NCI-H524 (cell line): ENCODE measurements at places on chromosomes 1 and 21.
A peak's percentile ranks its signal among the peaks of the same experiment; 100 is the strongest.

GRCh38 chr21:46171585-46171984 lies 12.7 kb downstream of the SPATC1L start:
- no peak for DNase-seq

DNA sequence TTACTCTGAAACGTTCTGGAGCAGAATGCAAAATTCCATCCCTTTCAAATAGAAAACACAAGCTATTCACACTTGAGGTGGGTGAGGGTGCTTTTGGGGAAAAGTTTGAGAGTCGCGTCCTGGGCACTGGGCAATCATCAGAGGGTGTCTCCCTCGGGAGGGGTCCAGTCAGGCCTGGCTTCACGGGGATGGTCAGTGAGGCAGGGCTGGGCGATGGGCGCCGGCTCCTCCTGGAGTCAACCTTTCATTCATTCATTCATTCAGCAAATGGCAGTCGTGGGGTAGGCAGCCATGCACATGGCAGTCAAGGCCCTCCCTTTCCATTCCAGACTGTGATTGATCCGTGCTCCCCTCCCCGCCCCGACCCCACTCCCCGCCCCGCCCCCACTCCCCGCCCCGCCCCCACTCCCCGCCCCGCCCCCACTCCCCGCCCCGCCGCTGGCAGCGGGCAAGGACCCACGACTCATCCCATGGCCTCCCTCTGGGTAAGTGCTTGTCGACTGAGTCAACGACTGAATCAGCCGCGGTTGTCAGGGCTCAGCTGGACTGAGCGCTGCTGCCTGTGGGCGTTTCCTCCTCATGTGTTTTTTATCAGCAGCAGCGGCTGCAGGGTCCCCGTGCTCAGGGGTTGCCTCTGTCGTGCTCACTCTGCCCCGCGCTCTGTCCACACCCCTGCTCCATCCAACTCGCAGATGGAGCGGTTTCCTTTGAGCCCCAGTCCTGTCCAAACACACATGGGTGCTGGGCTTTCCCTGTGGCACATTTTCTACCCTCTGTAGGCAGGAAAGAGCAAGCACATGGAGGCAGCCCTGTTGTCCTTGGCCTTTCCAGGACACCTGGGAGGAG lies 12.5 kb upstream of the SPSB1 start:
- DNase-seq: no peak

DNA sequence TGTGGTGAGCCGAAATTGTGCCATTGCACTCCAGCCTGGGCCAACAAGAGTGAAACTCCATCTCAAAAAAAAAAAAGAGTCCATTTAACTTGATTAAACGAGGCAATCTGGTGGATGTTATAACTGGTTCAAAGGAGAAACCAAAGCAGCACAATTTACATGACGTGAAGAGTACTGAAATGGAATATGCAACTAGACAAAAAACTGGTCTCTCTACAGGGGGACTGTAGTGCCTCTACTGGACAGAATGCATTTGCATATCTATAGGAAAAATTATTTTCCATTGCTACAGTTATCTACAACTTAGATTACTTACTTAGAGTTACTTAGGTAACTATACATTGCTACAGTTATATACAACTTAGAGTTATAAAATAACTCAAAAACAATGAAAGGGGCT lies 2.7 kb upstream of the CAPN2 start:
- DNase-seq: no peak

GRCh38 chr1:180586671-180587155 lies 27.9 kb downstream of the OVAAL start:
- no peak for DNase-seq

GRCh38 chr1:150477733-150478132 lies 9.5 kb upstream of the TARS2 start:
- no peak for DNase-seq

DNA sequence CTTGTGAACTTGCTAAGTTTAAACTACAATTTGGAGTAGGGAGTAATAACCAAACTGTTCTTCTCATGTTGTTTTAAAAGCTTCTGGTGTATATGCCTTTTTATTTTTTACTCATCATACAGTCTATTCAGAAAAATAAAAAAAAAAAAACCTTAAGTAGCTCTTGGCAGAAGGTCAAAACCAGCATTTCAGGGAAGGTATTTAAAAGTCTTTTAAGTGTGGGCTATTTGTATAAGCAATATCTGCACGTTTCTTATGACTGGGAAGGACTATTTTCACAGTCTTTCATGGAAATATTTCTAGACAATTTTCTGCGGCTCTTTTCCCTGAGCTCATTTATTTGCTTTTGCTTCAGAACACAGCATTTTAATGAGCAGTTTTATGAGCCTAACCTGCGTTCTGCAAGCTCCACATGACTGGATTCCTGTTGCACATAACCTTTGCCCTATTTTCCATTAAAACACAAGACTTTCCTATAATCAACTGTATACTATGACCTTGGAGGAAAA lies 60.9 kb upstream of the C1orf105 start:
- no peak for DNase-seq

DNA sequence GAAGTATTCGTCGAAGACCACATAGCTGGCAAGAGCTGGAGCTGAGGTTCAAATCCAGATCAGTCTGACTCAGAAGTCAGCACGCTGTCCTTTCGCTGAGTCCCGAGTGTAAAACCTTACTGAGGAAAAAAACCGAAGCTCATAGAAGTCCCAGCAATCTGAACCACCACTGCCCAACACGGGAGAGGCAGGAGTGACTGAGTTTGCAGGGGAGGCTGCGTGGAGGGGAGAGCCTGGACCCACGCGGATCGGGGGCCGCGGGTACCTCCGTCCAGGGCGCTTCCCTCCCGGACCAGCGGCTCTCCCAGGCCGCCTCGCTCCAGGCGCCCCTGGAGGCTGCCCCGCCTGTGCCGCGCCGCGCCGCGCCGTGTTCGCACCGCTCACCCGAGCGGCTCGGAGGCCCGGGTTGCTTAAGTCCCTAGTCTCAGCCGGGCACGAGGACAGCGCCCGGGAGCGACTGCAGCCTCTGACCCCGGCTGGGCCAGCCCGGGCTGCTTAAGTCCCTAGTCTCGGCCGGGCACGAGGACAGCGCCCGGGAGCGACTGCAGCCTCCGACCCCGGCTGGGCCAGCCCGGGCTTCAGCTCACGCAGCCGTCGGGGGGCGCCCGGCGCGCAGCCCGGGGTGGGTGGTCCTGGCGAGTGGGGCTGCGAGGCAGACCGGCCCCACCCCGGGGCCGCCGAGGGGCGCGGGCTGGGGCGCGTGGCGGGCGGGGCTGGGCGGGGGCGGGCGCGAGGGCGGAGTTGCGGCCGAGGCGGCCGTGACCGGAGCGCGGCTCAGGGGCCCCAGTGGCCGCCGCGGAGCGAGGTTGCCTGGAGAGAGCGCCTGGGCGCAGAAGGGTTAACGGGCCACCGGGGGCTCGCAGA lies at the start of gene ADAMTSL4:
TSS of gene ADAMTSL4 (plus strand) at position 777 of the 864 bp plus-strand sequence. CDS start 2,881 bp downstream, outside the sequence.
- peak; percentile 46 for DNase-seq

GRCh38 chr1:234827656-234828055 lies 217.7 kb upstream of the IRF2BP2 start:
- no peak for DNase-seq

DNA sequence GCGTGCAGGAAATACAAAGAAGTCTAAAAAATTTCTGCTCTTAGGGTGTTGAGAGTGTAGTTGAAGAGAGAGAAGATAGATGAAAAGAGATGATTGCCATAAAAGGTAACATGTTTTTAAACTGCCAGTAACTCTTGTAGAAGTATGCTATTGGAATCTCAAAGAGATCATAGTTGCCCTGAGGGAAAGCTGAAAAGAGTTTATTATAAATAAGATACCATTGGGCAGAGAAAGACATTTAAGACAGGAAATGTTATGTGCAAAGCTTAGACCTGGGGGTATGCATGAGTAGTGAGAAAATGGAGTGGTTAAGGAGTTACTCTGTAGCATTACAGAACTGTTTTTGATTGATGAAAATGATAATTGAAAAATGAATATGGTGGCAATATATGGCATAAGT lies 17.6 kb downstream of the GABPA start:
- no peak for DNase-seq

- no peak for DNase-seq
These were observed 128.7 kb upstream of the F3 start for GRCh38 chr1:94670273-94670672.

DNA sequence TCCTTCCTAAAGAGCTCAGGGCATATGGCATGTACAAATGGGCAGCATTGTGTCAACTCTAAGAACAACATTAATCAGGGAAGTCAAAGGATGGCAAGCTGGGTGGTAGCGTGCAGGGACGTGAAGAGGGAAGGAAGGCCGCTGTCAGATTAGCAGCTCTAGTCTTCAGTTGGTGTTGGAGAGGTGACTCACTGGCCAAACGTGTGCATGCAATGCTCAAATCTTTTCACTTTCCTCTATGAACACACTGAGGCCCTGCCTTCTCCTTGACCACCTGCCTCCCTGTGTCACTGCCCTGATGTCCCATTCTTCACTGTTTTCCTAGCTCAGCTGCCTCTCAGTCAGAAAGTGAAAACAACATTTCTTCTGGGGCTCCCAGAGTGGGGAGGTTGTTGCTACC lies 5.9 kb upstream of the PIGR start:
- no peak for DNase-seq

DNA sequence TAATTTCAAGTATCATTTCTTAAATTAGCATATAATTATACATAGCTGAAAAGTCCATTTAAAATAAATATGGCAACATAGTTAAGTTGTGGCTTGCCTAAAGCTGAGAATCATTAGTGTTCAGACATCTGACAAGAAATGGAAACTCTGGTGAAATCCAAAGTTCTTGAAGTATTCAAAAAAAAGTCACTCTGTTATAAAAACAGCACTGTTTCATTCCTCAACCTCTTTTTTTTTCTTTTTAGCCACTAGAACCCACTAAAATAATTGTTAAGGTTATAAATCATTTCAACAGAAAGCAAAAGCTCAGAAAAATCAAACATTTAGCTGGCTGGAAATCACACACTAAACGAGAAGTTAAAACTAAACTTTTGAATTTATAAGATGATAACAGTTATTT lies 476.7 kb downstream of the LTN1 start:
- DNase-seq: no peak

DNA sequence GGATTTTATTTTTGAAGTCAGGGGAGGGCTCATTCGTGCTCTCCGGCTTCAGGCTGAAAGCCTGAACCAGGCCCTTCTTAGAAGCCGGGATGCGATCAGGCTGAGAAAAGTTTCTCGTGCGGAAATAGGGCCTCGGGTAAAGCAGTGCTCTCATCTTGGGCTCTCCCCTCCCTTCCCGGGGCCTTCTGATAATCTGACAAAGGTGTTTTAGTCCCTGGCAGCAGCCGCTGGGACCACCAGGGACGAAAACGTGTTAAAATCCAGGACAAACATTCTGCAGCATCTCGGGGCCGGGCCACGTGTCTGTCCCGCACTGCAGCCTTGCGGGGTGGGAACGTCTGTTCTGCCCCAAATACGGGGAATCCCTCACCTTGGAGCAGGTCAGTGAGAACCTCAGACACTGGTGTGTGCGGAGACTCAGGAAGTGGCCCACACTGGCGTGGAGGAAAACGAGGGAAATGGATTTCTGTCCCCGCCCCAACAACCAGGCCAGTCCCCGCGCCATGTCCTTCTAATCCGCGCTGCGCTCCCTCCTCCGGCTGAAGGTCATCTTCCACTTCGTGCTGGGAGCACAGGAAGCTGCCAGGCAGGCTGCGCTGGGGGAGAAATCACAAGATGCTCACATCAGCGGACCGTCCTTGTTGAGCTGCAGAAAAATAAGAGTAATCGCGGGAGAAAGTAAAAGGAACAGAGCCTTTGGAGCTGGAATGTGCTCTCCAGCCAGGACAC lies 16.6 kb upstream of the AJAP1 start:
- DNase-seq: no peak

- peak; percentile 10 for DNase-seq
These were observed 68.3 kb upstream of the NEK7 start for GRCh38 chr1:198088360-198089071.

DNA sequence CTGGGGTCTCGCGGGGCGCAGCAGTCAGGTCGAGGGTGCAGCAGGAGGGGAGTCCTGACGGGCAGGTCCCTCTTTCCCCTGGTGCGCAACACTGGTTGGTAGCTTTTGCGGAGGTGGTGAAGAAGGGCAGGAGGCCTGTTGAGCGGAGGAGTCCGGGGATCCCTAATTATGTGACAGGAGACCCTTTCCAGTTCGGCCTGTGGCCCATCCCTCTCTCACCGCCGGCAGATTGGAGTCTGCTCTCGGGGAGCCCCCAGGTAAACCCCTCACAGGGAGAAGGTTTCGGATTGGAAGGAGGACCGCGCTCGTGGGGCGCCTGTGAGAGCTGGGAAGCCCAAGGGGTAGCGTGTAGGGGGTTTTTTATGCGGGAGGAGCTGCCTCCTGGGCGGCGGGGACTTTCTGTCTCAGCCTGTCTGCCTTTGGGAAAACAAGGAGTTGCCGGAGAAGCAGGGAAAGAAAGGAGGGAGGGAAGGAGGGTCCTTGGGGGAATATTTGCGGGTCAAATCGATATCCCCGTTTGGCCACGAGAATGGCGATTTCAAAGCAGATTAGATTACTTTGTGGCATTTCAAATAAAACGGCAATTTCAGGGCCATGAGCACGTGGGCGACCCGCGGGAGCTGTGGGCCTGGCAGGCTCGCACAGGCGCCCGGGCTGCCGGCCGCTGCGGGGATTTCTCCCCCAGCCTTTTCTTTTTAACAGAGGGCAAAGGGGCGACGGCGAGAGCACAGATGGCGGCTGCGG lies 9.5 kb downstream of the SIM2 start:
- no peak for DNase-seq
